Esophagus muscularis mucosa (tissue), 4 donors: ENCODE measurements at places on chromosomes 13 and 19. TPM values are rescaled to one million over a fixed set of nuclear protein-coding genes. Genes with fewer than 3 reads are reported as not detected.
A peak's percentile ranks its signal among the peaks of the same experiment; 100 is the strongest.

DNA sequence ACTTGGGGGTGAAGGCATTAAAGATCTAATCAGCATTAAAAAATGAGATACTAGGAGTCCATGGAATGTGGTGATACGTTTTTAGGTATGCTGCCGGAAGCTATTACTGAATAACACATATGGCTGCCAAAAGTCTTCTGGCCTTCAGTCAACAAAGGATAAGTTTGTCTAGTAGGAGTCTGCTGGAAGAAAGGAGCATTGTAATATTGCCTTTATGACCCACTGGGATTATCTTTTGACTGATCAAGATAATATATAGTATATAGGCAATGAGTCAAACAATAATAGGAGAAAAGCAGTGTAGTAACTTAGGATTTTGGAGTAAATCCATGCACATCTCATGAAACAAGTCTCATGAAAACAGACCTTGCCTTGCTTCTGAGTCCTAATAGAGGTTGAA lies 295.4 kb downstream of the SLITRK6 start:
- no peak for DNase-seq

DNA sequence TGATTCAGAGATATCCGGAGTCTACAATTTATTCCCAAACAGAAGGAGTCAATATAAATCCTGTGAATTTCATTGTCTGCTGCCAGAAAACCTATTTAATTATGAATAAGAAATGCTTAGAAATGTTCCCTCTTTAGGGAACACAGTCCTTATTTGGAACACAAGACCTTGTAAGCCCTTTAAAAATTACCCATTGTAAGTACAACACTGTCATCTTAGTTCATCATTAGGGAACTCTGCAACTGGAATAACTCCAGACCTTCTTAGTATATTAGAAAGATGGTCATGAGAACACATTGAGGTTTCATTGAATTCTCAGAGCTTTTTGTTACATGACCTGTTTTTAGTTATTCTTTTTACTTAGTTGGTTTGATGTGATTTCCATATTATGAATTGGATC lies 548.5 kb upstream of the KLF12 start:
- no peak for DNase-seq

DNA sequence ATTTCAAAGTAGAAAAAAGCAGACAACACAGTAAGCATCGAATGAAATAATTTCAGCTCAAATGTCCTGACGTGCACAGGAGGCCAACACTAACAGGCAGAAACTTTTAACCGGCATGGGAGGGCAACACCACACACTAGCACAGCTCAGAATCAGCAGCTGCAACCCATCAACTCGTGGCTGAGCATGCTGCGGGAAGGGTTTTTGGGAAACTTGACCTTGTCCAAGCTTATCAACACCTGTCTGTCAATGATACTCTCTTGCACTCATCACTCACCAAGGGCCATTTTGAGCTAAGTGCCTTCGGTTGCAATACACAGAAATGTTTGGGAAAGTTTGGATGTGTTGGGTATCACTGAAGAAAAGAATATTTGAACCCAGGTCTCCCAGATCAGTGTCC lies 483.7 kb downstream of the TSHZ3 start:
- no peak for DNase-seq

- DNase-seq: no peak
Observed at GRCh38 chr13:29537736-29538651, 57.5 kb downstream of the SLC7A1 start.

The TEX29 gene
- total RNA-seq: not detected

The TTC9B gene
- total RNA-seq: not detected

The NLRP9 gene
- total RNA-seq: not detected

DNA sequence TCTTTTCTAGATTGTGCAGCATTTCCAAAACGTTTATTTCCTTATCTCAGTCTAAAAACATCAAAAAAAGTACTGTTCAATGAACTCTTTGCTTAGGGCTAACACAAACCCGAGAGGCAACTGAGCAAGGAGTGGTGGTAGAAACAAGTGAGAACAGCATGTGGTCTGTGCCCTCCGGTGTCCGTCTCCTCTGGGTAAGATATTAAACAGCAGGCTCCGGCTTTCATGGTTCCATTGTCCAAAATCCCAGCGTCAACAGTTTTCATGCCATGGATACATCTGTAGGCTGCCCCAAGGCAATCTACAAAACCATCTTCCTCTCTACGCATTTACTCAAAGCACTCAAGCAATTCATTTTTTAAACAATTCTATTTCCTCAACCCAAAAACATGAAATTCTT lies 22.8 kb downstream of the DCLK1 start:
- DNase-seq: no peak

DNA sequence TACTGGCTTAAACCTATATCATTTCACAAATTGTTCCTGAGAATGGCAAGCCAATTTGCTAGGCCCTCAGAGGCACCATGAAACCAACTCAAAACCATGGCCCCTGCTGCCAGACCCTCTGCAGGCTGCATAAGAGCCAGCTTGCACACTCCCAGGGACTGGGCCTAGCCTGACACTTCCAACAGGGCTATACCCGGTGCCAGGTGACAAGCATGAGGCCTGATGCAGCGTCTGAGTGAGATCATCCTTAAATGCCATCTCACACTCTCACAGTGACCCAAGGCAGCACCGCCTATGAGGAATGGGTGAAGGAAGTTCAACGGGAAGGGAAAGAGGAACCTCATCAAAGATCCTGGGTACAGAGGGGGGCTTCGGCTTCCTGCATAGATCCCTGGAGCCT lies 65.6 kb downstream of the C13orf42 start:
- DNase-seq: peak; percentile 78

DNA sequence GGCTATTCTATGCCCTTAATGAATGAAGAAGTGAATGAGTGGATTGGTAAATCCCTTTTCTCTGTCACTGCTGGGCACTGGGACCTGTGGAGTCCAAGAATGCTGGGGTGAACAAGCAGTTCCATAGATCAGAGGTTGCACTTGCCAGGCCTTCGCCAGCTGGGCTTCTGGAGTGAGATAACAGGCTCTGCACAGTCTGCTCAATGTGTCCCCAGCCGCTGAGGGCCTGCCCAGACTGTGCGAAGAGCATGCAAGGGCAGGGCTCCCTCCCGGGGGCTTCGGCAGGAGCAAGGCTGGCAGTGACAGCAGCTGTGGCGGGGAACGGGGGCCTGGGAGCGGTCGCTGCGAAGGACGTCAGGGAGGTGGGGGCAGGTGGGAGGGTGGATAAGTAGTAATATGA lies 51.3 kb downstream of the ZNF536 start:
- no peak for DNase-seq

DNA sequence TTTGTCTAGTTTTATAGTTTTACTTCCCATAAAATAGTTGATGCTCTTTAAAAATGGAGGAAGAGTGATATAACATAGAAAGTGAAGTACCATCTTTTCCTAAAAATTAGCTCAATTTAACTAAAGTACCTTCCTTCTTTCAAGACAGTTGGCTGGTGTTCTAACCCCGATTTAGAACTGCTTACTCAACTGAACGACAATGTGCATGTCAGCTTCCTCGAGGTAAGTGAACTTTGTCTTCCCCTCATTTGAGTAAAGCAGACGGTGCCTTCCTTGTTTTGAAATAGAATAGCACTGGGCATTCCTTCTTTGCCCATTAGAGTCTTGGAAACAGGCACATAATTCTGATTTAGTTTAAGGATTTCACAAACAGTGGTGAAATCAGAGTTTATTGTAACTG lies 1519.2 kb downstream of the EFNB2 start:
- DNase-seq: no peak

GRCh38 chr19:17482877-17483604 lies 12.7 kb downstream of the SLC27A1 start:
- no peak for DNase-seq

The WIZ gene
- total RNA-seq: 36.1 TPM

DNA sequence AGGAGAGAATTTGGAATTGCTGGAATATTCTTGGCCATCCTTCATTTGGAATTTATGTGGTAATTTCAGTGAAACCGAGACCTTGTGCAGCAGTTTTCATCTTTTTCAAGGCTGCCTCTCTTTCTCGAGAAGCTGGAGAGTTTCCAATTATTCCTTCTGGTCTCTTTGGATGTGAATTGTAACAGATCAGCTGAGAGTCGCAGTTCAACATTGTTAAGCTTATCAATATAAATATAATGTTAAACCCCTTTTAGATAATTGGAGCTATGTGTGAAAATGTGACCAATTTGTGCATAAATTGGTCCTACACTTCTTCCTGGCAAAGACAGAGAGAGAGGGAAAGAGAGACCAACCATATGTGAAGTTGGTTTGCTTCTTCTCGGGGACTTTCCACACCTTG lies 425.6 kb downstream of the TSHZ3 start:
- DNase-seq: no peak

DNA sequence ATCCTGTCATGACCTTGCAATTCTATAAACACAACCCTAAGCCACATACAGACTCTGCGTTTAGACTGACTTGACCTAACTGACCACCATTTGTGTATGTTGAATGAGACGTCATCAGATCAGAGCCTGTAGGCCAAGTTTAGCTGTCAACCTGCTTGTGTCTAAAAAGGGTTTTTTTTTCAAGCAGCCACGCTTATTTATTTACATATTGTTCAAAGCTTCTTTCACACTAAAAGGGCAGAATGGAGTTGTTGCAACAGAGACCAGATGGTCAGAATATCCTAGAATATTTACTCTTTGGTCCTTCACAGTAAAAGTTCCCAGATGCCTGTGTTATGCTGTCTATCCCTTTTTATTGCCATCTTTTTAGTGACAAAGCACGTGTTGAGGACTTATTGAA lies 307.7 kb upstream of the SLC10A2 start:
- DNase-seq: no peak

- no peak for DNase-seq
Observed at GRCh38 chr13:44905556-44905955, 83.7 kb downstream of the NUFIP1 start.

The ZNF208 gene
- total RNA-seq: 7.1 TPM

The LYPD3 gene
- 0.69 TPM for total RNA-seq

The TEAD2 gene
- 63.3 TPM for total RNA-seq

DNA sequence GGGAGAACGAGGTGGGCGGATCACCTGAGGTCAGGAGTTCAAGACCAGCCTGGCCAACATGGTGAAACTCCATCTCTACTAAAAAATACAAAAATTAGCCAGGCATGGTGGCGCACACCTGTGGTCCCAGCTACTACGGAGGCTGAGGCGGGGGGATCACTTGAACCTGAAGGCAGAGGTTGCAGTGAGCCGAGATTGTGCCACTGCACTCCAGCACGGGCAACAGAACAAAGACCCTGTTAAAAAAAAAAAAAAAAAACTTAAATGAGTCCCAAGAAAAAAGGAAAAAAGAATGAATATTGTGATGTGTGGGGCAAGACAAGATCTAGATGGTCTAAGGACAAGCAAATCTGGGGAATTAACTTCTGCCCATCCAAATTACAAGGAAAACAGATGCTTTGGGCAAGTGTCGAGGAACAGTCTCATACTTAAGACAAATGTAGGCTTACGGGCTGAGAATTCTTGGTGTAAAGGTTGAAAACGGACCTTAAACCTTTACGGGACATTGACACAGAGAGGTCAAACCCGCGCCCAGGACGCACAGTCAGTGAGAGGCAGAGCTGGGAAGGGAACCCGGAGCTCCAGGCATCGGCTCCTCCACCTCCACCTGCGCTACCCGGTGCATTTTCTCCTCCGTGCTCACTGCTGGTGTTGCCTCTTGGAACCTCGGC lies 656 bp upstream of the ZNF324 start:
- DNase-seq: no peak
